IMR-90 (cell line): ENCODE measurements at places on chromosomes 2 and 18. TPM values are rescaled to one million over a fixed set of nuclear protein-coding genes. Genes with fewer than 3 reads are reported as not detected.

- no peak for DNase-seq
Observed at GRCh38 chr2:34159901-34160300, 560.8 kb upstream of the FAM98A start.

The GKN2 gene
- total RNA-seq = not detected in 2 replicates

The TMEM247 gene
- not detected in 2 replicates for total RNA-seq

DNA sequence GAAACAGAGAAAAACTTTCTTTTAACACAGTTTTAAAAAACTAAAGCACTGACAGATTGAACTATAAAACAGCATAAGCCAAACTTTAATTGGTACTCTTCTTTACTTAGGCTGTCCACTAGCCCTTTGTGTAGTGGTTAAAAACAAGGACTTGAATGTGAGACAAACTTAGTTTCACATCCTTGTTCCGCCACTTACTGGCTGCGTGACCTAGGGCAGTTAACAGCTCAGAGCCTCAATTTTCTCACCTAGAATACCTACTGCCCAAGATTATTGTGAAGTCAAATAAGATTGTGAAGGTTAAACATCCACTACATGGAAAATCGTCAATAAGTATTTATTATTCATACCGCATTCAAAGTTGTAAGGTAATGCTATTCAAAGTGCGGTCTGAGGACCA is 2.0 kb downstream of the WDR35 start:
- no peak for DNase-seq

The TAF4B gene
- 0.83 and 1.1 TPM in 2 replicates for total RNA-seq

- DNase-seq = peak; percentile 71
Observed at GRCh38 chr2:197261808-197262226, 48.8 kb downstream of the ANKRD44 start.

The CHRND gene
- total RNA-seq = not detected in 2 replicates

DNA sequence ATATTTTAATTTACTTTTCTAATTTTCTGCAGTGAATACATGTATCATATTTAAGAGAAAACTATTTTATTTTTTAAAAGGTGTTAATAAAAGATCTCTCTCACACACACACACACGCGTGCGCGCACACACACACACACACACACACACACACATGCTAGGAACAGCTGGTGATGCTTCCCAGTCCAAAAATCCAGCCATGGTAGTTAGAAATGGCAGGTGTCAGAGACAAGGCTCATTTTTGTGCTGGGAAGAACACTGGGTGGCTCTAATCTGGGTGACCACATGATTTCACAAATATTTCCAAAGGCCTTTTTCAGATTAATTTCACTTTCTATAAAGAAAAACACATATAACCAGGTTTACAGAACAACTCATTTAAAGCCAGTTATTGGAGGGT is 104.5 kb upstream of the NCK2 start:
- no peak for DNase-seq

The BMPR2 gene
- total RNA-seq = 30.1 and 34.7 TPM in 2 replicates

GRCh38 chr2:64000630-64001381 is 18.4 kb downstream of the VPS54 start:
- DNase-seq = no peak
